Karpas-422 (cell line): ENCODE measurements at places on chromosomes 2 and 18. TPM values are rescaled to one million over a fixed set of nuclear protein-coding genes. Genes with fewer than 3 reads are reported as not detected.
A peak's percentile ranks its signal among the peaks of the same experiment; 100 is the strongest.

DNA sequence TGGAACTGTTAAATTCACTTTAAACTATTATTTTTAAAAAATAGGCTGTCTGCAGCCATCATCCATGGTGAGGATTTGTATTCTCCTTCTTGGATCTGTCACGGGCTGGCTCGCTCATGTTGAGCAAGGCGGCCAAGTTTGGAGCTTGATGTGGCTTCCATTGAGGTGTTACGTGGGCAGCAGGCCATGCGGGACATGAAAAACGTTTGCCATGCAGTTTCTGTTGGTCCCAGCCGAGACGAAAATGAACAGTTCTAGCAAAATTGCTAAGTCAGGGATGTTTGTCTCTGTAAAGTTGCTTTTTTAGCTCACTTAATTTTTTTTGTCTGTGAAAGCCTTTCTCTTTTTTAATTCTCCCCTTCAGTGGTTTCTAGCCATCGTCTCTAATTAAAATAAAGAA lies 70.2 kb upstream of the MGAT5 start:
- DNase-seq, result no peak

DNA sequence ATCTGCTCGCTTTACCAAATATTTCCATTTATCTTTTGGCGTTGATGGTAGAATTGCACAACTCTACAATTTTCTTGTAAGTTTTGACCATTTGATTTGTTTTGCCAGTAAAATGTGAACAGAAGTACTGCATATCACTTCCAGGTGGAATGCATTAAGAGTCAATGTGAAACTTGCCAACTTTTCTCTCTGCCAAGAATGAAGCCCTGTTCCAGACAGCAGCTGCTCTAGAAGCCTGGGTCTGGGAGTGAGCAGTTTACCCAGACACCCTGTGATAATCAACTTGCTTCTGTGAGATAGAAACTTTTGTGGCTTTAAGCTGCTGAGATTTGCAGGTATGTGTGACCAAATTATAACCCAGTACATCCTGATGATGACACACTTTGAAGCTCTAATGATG lies 115.9 kb upstream of the SYT4 start:
- DNase-seq, result no peak

DNA sequence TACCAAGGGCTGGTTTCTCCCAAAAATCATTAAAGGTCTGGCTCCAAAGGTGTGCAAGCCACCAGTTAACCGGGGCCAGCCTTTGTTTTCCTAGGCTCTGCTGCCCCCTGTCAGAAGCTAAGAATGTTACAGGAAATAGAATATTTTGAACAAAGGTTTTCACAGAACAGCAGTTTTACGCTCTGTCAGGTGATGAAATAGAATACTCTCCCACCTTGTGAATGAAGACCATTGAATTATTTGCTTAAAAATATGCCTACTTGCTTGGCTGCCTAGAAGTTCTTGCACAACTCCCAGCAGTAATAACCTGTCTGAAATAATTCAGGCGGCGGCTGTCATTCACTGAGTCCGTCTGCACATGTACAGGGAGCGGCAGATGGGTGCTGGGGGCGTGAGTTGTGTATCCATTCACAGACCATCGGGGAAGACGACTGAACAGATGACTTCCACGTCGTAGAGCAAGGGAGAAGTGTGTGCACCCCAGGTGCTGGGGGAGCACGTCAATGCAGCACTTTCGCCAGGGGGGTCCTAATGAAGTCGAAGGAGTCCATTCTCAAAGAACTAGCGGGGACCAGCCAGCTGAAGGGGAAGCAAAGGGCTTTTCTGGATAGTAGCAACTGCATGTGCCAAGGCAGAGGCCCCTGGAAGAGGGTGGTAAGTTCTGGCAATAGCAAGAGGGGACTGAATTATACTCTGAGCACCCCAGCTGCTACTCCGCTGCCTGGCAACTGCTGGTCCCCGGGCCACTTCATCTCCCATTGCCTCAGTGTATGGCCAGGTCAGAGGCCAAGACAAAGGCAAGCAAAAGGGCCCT lies 56.1 kb downstream of the SF3B1 start:
- DNase-seq, result peak; percentile 89

DNA sequence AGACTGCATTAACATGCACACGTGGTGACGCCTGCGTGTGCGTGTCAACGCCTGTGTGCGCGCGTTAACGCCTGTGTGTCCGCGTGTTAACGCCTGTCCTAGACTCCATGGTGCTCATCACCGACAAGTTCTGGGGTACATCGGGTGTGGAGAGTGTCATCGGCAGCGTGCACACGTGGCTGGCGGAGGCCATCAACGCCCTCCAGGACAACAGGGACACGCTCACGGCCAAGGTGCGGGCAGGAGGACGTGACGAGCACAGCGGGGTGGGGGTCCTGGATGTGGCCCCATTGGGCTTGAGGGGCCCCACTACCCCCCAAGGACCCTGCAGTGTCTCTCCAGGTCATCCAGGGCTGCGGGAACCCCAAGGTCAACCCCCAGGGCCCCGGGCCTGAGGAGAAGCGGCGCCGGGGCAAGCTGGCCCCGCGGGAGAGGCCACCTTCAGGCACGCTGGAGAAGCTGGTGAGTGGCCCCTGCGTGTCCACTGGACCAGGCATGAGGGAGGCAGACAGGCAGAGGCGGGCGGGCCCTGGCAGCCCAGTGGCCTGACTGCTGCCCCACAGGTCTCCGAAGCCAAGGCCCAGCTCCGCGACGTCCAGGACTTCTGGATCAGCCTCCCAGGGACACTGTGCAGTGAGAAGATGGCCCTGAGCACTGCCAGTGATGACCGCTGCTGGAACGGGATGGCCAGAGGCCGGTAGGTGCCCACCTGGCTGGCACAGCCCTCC lies 29.2 kb downstream of the GPC1 start:
- DNase-seq, result no peak

DNA sequence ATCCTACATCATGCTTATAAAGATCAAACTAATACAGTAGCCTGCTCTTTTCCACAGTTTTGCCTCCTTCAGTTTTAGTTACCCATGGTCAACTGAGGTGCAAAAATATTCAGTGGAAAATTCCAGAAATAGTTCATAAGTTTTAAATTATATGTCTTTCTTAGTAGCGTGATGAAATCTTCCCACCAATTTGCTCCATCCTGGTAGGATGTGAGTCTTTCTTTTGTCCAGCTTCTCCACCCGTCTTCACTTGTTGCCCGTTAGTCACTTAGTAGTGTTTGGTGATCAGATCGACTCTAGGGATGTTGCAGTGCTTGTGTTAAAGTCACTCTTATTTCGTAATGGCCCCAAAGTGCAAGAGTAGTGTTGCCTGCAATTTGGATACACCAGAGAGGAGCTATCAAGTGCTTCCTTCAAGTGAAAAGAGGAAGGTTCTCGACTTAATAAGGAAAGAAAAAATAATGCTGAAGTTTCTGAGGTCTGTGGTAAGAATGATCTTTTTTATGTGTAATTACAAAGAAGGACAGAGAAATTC lies 57.0 kb downstream of the CEP192 start:
- DNase-seq, result no peak

GALNT14 gene
- 1.6 and 1.7 TPM in 2 replicates for total RNA-seq

DNA sequence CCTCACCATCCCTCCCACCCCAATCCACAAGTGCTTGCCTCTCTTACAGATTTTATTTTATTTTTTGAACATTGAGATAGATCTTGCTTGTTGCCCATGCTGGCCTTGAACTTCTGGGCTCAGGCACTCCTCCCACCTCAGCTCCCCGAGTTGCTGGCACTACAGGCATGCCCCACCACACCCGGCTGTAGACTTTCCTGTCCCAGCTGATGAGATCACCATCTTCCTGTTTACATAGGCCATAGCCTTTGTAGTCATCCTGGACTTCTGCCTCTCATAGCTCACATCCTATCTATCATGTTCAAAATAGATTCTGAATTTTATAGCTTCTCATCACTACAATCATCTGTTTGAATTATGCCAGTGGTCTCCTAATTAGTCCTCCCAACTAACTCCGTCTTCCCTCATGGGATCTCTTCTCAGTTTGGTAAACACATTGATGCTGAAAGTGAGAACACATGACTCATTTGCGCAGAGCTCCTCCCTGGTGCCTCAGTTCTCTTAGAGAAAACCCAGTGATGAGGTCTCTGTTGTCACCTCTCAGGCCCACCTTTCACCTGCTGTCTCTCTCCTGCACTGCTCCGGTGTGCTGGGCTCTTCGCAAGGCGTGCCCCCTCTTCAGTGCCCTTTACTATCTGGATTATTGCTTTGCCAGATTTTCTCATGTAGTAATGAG lies 243.0 kb downstream of the ZNF407 start:
- no peak for DNase-seq

- no peak for DNase-seq
These were observed 200.9 kb upstream of the EPAS1 start for GRCh38 chr2:46096260-46096659.

- DNase-seq, result no peak
These were observed 1.0 kb downstream of the SPHKAP start for GRCh38 chr2:228180181-228181097.

GRCh38 chr2:11354363-11355154 lies 10.1 kb upstream of the ROCK2 start:
- no peak for DNase-seq

NR4A2 gene
- 0.40 TPM in 1 of 2 replicates, not detected in the other for total RNA-seq

GRCh38 chr2:53268086-53268485 lies 499.5 kb upstream of the CHAC2 start:
- DNase-seq, result peak; percentile 41

CPO gene
- total RNA-seq, result not detected in 2 replicates

- no peak for DNase-seq
These were observed 13.0 kb downstream of the INHBB start for GRCh38 chr2:120358734-120359465.

DNA sequence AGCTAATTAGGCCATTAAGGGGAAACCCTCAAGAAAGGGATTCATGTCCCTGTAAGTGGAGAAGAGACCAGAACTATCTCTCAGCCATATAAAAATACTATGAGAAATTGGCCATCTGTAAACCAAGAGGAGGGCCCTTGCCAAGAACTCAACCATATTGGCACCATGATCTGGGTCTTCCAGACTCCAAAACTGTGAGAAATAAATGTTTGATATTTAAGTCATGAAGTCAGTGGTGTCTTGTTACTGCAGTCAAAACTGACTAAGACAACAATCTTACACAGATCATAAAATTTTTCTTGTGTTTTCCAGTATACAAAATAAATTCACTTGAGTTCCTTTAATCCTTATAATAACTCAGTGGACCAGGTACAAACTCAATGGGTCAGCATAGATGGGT lies 589.8 kb upstream of the CDH2 start:
- DNase-seq, result no peak
